ENCODE measurements at places on chromosomes 5 and 9. TPM values are rescaled to one million over a fixed set of nuclear protein-coding genes. Genes with fewer than 3 reads are reported as not detected.

The IL9 gene
- total RNA-seq: not detected

The NUTM2G gene
- total RNA-seq: not detected

The LHX3 gene
- not detected for total RNA-seq

The GFPT2 gene
- total RNA-seq: 233 TPM

Data from smooth muscle cell of the umbilical artery (primary cell).